ENCODE measurements at places on chromosomes 12 and 14.

GRCh38 chr12:25745281-25745680 is 192.2 kb upstream of the LMNTD1 start:
- no peak for DNase-seq

GRCh38 chr14:105926373-105927095 is 400.2 kb downstream of the TMEM121 start:
- DNase-seq: no peak

GRCh38 chr12:1947081-1947480 is 28.6 kb upstream of the CACNA2D4 start:
- DNase-seq: no peak

DNA sequence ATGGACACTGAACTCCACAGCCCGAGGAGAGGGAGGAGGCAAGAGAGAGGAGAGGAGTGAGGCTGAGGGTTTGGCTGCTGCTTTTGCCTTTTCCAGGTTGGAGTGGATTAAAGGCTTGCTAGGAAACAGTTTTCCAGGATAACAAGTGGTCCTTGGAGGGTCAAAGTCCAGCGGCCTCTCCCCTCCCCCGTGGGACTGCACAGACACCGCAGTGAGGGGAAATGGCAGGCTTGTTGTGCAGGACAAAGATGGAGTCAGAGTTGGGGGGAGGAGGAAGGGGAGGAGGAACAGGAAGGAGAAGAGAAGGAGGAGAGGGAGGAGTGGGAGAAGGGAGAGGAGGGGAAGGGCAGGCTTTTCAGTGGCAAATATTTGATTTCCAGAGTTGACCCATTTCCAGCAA is 245.5 kb downstream of the RBM19 start:
- no peak for DNase-seq

DNA sequence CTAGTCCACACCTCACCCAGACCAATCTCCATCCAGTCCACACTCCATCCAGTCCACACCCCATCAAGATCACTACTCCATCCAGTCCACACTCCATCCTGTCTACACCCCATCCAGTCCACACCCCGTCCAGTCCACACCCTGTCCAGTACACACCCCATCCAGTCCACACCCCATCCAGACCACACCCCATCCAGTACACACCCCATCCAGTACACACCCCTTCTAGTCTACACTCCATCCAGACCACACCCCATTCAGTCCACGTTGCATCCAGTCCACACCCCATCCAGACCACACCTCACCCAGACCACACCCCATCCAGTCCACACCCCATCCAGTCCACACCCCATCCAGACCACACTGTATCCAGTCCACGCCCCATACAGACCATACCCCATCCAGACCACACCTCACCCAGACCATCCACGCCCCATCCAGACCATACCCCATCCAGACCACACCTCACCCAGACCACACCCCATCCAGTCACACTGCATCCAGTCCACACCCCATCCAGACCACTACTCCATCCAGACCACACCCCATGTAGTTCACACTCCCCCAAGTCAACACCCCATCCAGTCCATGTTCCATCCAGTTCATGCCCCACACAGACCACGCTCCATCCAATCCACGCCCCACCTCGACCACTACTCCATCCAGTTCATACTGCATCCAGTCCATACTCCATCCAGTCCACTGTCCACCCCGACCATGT is 116.6 kb upstream of the RTL1 start:
- no peak for DNase-seq

DNA sequence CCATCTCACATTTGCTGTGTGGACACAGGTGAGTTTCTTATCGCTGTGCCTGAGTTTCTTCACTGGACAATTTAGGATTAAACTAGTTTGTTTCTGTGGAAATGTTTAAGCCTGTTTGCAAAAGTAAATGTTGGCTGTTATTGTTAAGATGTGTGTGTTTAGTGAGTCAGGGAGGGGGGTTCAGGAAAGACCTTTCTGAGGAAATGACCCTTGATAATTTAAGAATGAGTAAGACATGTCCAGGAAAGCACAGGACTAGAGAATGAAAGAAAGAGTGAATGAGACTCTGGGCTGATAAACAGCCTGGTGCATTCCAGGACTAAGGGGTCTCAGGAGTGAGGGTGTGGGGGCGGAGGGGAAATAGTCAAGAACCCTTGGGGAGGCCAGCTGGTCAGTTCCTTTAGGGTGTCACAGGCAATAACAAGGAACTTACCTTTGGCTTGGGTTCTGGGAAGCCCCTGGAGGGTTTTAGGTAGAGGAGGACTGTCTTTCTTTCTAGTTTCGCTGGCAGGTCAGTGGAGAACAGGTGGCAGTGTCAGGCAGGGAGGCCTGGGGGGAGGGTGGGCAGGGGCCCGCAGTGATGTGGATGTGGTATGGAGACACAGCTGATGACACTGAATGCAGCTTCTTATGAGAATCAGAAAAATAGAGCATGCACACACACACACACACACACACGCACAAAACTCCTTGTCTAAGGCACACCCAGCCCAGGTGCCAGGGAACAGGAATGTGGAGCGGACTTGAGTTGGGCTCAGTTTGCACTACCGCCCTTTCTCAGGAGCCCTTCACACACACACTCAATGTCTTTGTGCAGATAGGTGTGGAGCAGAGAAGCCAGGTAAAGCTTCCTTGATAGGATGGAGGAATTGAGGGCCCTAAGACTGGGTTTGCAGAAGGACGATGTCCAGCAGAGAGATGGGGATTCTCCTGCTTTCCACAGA is 1005.5 kb downstream of the VRK1 start:
- DNase-seq: no peak

DNA sequence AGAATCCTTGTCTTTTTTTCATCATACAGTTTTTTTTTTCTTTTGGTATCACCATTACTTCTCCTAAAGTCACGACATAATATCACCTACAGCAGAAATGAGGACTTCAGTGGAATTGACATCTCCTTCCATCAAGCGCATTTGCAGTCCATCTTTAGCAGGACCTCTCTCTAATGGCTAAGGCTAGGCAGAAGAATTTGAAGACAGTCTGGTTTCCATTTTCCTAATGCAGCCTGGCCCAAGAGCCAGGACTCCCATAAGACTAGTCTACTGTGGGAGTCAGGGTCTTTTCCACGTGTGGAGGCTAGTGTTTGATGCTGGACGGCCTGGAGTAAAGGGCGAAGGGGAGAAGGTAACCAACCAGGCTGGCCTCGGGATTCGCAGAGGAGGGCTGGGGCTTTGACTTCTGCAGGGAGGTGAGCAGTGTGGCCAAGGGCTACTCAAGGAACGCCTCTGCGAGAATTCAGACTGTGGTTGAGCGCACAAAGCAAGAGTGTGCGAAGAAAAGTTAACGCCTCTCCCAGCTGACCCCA is 769 bp upstream of the ZNF740 start:
- no peak for DNase-seq

GRCh38 chr12:84159260-84159659 is 753.3 kb downstream of the SLC6A15 start:
- DNase-seq: no peak

DNA sequence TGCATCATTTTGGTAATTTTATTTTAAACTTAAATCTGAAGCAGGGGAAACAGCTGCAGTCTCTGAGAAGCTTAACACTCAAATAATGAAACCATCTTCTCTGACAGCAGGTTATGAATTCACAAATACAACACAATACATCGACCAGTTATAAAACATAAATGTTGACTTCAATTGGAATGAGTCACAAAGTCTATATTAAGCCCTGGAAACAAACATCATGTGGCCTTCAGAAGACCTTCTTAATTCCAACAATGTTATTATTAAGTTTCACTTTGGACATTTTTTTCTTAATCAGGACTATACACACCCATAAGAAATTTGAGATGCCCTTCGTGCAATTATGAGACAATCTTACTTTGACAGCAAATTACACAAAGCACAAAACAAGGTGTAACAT is 68.9 kb downstream of the CEP128 start:
- no peak for DNase-seq

DNA sequence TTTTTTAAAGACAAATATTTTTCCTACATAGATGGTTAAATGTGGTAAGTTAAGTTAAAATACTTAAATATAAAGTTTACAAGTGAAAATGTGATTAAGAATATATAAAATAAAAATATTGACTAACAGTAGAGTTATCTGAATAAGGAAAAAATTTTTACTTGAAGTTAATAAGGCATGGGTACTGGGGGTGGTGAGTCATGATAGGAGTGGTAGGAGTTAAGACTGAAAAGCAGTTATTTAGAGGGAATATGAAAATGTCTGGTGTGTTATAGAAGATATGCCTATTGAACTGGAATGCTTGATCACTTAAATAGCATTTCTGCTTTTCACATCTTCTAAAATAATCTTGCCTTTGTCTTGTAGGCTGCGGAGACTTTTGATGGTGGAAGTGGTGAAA is 68.7 kb downstream of the CCDC91 start:
- no peak for DNase-seq

DNA sequence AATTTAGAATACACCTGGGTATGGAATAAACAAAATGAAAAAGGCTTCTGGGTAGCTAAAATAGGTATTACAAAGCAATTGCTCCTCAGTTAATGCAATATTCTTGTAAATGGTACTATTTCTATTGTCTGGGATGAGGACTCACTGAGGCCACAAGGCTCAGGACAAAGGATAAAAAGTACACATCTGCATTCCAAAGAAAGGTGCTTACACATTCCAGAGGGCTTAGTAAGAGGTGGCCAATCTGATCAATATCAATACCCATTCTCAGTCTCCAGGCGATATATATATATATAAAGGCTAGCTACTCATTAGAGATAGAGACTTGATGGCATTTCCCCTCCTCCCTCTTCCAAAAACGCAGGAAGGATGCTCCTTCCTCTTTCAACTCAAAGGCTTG is 43.8 kb downstream of the ATXN7L3B start:
- DNase-seq: no peak

- DNase-seq: no peak
Measured at GRCh38 chr14:104644656-104645378, 40.2 kb upstream of the TMEM179 start.

- no peak for DNase-seq
Measured at GRCh38 chr14:94701861-94702370, 68.0 kb downstream of the GSC start.

DNA sequence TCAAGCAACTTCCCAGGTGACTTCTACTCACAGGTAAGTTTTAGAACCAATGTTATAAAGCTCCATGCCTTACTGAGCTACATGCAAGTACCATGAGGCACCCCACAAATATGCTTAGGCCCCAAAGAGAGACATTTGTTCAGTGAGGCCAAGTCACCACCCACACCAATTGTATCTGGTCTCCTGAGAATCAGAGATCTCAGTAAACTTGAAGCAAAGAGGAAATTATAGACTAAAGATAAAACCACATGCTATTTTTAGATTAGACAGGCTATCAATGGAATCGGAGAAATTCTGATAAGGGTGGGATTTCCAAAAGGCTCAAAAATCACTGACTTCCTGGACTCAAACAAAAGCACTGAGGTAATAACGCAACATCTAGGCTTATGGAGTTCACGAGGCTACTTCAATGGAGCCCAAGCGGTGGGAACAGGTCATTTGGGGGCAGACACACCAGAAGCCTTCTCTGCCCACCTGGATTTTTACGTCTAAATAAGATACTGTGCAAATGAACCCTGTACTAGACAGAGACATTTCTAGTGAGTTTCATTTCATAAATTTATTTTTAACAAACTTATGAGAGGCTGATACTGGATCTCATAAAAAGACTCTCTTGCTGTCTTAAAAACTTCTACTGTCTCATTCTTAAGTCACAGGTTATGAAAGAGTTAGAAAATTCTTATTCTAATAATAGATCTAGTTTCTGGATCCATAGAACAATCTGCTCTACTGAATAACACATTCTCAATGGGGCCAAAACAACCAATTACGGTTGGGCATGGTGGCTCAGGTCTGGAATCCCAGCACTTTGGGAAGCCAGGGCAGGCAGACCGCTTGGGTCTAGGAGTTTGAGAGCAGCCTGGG is 7.7 kb downstream of the SLC15A4 start:
- no peak for DNase-seq

- DNase-seq: no peak
Measured at GRCh38 chr12:2754208-2754607, 40.6 kb upstream of the FKBP4 start.

DNA sequence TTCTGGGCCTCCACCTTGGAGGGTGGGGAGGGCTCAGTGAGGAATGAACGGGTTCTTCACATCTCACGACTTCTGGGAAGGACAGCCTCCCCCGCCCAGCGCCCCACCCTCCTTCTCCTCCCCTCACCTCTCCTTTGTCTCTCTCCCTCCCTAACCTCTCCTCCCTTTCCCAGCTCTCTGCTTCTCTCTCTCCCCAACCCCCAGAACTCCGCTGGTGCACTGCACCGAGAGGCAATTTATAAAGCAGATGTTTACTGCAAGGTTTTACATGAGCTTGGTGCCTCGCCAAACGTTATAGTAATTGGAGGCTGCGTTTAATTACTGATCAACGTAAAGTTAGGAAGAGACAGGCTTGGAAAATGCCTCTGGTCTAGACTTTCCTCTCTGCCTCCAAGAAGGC is 42.9 kb upstream of the FAM222A start:
- DNase-seq: no peak

- no peak for DNase-seq
Measured at GRCh38 chr12:76717314-76717713, 46.6 kb upstream of the ZDHHC17 start.

DNA sequence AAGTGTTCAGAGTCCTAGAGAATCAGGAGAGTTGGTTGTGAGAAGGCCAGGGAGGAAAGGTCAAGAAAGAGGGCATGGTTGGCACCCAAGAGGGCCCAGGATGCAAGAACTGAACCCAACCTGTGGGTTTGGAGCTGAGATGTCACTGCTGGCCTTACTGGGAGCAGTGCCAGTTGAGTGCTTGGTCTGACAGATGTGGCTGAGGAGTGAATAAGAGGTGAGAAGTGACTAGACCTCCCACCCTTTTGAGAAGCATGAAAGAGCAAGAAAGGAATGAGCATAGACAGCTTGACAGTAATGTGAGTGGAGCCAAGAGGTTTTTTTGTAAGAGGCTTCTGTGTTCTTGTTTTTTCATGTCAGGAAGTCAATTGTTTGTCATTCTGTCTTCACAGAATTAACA is 95.3 kb downstream of the FGD4 start:
- no peak for DNase-seq

DNA sequence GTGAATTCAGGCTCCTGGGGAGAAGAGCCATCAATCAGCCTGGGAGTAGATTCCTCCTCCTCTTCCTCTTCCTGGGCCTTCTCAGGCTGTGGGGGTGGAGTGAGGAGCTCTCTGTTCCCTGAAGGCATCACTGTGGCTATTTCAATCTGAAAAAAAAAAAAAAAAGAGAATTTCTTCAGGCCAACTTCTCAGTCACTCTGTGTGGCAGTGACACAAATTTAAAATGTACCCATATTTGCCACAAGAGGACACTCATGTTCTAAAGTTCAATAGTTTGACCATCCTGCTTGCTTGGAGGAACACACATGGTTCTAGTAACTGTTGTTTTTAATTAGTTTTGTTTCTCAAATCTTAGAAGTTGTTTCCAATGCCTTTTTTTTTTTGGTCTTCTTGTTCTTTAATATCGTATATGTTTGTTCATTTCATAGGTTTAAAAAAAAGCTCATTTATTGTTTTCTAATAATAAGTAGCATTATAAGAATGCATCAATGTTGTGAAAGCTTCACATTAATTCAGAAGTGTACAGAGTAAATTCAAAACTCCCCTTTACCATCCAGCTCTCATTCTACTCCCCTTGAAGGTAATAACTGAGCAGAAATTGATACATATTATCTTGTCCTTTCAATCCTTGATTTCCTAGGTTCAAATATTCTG is 23.3 kb upstream of the CCER1 start:
- DNase-seq: no peak

GRCh38 chr14:88556581-88556980 is 1.8 kb upstream of the PTPN21 start:
- DNase-seq: no peak

Measured in cortex of kidney (tissue), 1 donor.